ENCODE measurements at places on chromosomes 11 and 22. TPM values are rescaled to one million over a fixed set of nuclear protein-coding genes. Genes with fewer than 3 reads are reported as not detected.

GRCh38 chr11:87724358-87724757 lies 450.9 kb downstream of the RAB38 start:
- no peak for DNase-seq

GRCh38 chr11:12353534-12353933 lies 23.8 kb upstream of the PARVA start:
- no peak for DNase-seq

DNA sequence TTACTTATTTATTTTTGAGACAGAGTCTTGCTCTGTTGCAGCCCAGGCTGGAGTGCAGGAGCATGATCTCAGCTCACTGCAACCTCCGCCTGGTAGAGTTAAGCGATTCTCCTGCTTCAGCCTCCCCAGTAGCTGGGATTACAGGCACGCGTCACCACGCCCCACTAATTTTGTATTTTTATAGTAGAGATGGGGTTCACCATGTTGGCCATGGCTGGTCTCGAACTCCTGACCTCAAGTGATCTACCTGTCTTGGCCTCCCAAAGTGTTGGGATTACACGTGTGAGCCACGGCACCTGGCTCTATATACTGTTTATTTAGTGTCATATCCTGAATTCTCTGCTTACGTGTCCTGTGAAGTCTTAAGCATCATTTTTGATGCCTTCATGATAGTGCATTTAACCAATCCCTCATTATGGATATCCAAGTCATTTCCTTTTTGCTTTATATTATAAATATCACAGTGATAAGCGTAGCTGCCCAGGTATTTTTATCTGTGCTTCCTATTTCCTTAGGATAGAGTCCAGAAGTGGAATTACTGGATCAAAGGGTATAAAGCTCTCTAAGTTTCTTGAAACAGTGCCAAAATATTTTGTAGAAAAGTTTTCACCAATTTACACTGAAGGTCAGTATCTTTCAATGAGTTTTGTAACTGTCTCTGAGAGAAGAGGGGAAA lies 871 bp upstream of the SIDT2 start:
- no peak for DNase-seq

The OR51B5 gene
- total RNA-seq = not detected

The OR10G6 gene
- total RNA-seq = not detected

DNA sequence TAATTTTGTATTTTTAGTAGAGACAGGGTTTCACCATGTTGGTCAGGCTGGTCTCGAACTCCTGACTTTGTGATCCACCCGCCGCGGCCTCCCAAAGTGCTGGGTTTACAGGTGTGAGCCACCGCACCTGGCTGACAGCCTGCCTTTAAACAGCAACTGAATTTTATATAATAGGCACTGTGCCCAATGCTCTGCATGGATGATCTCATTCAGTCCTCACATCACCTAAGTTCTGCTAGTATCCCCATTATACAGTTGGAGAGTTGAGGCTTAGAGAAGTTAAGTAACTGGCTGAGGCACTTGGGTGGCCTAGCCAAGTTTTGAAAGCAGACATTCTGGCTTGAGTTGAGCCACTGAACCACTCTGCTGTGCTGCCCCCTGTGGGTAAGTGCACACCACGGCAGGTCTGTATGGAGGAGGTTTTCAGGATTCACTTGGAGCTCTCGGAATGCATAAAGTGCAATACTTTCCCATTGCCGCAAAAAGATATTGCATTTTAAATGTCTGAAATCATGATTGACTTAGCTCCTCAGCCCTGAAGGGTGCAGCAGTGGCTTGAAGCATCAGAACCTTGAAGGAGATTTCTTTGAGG lies 112.4 kb downstream of the LDLRAD3 start:
- no peak for DNase-seq

- DNase-seq = no peak
Observed at GRCh38 chr22:49048591-49048990, 779.1 kb downstream of the BRD1 start.

The C11orf24 gene
- 42.2 TPM for total RNA-seq

DNA sequence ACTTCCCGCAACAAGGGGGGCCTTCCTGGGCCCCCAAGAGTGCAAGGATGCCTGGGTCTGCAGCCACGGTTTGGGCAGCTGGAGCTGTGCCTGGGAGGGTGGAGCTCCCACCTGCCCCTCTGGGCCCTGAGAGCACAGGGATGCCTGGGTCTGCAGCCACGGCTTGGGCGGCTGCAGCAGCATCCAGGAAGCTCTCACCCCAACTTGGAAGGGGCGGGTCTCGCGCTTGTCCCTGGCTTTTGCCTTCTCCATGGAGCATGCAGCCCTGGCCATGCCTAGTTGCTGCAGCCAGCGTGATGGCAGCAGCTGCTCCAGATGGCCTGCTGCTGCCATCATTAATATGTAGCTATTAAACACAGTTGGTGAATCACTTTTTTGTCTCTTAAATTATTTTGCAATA lies 35.4 kb downstream of the NAGA start:
- DNase-seq = no peak

- peak; percentile 36 for DNase-seq
Observed at GRCh38 chr11:7548659-7549274, 35.0 kb downstream of the PPFIBP2 start.

DNA sequence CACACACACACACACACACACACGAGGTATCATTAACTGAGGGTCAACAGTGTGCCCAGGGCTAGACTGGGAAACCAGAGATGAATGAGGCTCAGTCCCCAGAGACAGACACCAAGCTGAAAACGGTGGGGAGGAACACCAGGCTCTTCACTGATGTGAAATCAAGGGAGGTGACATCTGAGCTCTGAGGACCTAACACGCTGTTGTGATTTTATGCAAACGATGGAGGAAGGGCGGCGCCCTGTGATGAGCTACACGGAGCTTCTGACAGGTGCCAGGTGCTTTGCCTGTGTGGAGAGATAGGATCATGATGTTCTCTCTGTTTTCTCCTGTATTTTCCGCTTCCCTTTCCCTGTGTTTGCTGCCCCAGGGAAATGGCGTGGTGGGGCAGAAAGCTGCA lies 6.5 kb upstream of the CYB5R3 start:
- no peak for DNase-seq

DNA sequence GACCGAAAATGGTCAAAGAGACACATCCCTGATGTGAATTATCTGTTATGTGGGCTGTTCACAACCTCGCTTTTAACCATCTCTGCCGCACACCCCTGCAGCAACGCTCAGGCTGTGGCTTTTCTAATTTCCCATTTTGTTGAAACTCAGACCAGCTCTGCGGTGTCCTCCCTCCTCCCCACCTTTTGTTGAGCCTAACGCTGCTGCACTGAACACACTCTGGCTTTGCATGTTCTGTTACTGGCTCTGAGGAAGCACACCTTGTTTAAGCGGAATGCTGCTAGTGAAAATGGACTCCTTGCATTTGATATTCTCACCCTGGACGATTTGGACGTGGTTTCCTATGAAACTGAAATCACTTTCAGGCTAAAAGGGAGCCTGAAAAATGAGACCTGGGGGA lies 198.5 kb upstream of the MTNR1B start:
- DNase-seq = no peak

DNA sequence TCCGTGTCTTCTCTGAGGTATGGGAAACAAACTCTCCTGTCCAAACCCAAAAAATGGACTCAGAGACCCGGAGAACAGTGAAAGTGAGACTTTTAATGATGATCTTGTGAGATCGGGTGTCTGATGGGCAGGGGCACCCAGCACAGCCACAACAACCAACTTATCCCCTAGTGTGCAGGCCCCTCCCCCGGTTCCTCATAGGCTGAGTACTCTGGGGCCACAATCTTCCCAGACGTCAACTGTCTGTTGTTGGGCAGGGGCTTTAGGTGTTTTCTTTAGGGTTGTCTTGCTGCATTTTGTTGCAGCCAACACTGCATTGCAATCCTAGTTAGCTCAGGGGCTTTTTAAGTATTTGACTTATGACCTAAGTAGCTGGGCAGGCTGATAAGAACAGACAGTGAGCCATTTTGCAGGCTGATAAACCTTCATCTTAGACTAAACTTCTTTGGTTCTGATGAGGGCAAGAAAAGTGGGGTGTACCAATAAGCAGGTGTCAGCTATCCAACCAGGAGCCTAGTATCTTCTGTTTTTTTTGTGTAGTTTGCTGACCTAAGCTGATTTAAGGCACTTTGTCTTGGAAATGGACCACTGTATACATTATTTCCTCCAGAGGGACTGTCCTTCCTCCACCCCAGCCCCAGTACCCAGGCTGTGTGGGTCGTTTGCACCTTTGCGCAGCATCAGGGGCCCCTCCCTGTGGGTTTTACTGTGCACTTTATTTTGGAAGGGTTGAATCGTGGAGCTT lies 1323.6 kb downstream of the TBC1D22A start:
- no peak for DNase-seq

The CCDC89 gene
- total RNA-seq = not detected

DNA sequence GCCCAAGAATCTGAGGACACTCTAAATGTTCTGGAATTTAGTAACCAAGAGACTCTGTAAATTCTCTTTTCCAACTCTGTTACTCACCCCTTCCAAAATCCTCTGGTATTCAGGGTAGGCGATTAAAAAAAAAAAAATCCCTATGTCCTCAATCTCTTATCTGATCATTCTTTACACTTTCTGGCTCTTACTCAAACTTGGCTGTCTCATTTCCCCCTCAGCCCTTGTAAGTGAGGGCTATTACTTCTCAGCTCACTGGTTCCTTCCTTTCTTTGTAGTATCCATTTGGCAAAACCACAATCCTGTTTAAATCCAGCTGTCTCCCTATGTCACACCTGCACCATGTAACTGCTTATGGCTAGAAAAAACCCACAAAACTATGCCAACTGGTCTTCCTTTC lies 12.7 kb upstream of the MSANTD2 start:
- no peak for DNase-seq

The SMIM35 gene
- not detected for total RNA-seq

The FGF3 gene
- total RNA-seq = not detected

DNA sequence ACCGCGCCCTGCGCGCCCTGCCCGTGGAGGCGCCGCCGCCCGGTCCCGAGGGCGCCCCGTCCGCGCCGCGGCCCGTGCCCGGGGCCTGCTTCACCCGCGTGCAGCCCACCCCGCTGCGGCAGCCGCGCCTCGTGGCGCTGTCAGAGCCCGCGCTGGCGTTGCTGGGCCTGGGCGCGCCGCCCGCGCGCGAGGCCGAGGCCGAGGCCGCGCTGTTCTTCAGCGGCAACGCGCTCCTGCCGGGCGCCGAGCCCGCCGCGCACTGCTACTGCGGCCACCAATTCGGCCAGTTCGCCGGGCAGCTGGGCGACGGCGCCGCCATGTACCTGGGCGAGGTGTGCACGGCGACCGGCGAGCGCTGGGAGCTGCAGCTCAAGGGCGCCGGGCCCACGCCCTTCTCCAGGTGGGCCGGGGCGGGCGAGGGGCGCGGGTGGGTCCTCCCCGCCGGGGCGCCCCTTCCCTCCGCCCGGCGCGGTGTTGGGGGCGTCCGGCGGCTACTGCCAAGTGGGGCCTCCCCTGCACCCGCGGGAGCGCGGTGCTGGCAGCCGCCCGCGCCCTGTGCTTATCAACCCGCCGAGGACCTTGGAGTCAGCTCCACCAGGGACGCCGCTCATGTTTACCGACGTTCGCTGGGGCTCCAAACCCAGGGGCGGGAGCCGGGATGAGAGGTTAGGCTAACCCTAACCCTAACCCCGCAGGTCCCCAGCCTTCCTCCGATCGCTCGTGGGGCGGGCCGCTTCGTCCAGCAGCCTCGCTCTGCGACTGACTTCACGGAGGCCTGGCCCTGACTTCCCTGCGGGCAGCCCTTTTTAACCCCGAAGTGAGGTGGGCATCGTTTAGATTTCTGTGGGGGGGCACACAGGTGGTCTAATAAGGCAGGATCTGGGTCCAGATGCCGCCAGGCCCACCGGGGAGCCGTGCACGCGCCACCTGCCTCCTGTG lies 649 bp downstream of the SELENOO start:
- DNase-seq = peak; percentile 36

The SYT8 gene
- not detected for total RNA-seq
